ENCODE measurements at places on chromosomes 11 and 22.

GRCh38 chr11:123474994-123475393 lies 44.9 kb downstream of the GRAMD1B start:
- DNase-seq, result no peak

- DNase-seq, result no peak
Observed at GRCh38 chr11:44776551-44777208, 49.9 kb downstream of the TSPAN18 start.

DNA sequence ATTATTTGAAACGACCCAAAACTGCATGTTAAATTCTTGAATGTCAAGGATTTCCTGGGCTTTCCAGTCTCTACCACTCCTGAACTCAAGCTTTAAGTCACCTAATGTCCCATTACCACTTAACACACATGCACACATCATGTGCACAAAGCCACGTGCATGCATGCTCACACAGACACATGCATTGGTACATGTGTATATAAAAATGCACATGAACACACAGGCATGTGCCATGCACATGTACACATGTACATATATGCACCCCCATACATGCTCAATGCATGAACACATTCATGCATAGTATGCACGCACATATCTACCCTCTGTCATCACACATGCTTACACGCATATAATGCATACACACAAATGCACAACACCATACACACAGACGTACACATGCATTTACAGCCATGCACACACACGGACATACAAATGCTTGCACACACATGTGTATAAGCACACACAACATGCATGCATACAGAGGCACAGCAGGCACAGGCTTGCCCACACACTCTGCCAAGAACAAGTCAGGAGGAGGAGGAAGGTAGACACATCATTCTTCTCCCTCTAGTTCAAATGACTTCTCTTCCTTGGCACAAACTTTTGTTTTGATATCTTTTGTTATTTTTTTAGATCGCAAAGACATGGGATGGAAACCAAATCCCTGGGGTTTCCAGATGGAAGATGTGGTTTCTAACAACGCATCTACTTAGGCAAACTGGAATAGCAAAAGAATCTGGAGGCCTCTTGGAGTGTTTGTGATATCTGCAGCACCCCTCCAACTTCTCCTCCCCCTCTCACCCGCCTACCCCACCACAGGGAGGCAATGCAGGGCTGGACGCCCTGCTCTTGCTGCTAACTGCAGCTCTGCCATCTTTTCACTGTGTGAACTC lies 24.6 kb downstream of the RASD2 start:
- no peak for DNase-seq

- no peak for DNase-seq
Observed at GRCh38 chr11:116686866-116687265, 85.9 kb downstream of the BUD13 start.

- DNase-seq, result peak; percentile 25
Observed at GRCh38 chr11:22666688-22667439, 453 bp downstream of the GAS2 start.

GRCh38 chr11:10484461-10485180 lies 29.6 kb downstream of the AMPD3 start:
- DNase-seq, result no peak

GRCh38 chr11:61526229-61526628 lies 17.7 kb downstream of the LRRC10B start:
- no peak for DNase-seq

- no peak for DNase-seq
Observed at GRCh38 chr11:68411501-68411991, 49.0 kb upstream of the PPP6R3 start.

GRCh38 chr11:120558744-120559431 lies 47.3 kb downstream of the GRIK4 start:
- DNase-seq, result no peak

DNA sequence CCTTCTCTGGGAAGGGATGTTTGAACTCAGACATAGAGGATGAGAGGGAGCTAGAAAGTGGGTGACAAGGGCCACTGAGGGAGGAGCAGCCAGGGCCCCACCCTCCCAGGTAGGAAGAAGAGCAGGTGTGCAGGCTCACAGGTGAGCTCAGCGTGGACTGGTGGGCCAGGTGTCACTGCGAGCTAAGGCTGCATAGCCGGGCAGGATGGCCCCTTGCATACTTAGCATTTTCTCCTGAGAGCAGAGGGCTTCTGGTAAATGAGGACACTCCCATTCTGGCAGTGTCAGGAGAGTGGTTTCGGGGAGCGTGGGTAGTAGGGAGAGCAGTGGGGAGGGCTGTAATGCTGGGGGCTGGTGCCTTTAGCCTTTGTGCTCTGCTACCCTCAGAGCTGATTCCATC lies 843.4 kb downstream of the TBC1D22A start:
- no peak for DNase-seq

GRCh38 chr11:110455718-110456117 lies 26.0 kb downstream of the FDX1 start:
- DNase-seq, result no peak

- DNase-seq, result no peak
Observed at GRCh38 chr11:2709429-2709828, 9.6 kb upstream of the KCNQ1OT1 start.

GRCh38 chr11:68934666-68935065 lies 31.0 kb downstream of the IGHMBP2 start:
- DNase-seq, result no peak

GRCh38 chr11:33926671-33927552 lies 35.0 kb upstream of the LMO2 start:
- no peak for DNase-seq

- no peak for DNase-seq
Observed at GRCh38 chr22:20155330-20156041, 4.6 kb upstream of the CCDC188 start.

- DNase-seq, result no peak
Observed at GRCh38 chr11:119772641-119773415, 43.8 kb upstream of the NECTIN1 start.

DNA sequence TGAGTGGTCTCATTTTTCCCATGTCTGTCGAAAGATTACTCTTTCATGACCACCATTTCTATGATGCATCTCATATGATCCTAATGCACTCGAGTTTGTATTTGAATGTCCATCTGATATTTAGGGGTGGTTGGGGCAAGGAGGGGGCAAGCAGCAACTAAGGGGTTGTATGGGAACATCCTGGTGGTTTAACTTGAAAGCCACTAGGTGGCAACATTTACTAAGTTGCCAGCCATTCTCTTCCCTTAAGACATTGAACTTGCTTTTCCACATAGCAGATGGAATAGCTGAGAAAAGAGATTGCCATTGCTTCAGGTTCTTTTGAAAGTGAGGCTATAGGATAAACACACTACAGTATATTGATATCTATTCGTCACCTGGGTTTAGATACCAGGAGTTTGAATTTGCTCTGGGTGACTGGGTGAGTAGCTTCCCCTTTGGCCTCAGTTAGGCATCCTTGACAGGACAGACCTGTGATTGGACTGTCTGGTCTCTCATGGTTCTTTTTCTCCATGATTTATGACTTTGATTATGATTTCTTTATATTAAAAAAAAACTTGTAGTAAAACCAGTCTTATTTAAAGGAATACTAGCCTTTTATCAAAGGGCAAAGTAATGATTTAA lies 32.4 kb downstream of the NF2 start:
- no peak for DNase-seq

GRCh38 chr11:109062445-109062844 lies 359.5 kb upstream of the C11orf87 start:
- no peak for DNase-seq

- DNase-seq, result no peak
Observed at GRCh38 chr11:72899238-72899637, 85.0 kb downstream of the ATG16L2 start.

- no peak for DNase-seq
Observed at GRCh38 chr11:2849994-2850770, 35.4 kb downstream of the CDKN1C start.

DNA sequence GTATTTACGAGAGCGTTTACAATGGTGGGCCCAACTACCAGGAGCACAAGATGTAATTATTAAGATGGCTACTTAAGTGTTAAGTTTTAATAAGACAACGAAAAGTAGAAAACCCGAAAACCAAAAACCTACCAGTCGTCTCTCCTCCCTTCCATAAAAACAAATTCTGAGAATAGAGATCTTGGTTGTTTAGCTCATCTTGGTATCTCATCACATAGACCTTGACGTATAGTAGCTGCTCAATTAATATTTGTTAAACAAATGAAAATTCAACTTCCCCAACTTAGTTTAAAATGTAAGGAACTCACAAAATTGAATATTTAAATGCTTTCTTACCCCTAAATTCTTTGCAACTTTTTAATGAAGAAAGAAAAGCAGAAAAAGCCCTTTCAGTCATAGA lies 669 bp downstream of the KDM4D start:
- no peak for DNase-seq

- no peak for DNase-seq
Observed at GRCh38 chr11:102306817-102307726, 10.2 kb upstream of the BIRC3 start.

DNA sequence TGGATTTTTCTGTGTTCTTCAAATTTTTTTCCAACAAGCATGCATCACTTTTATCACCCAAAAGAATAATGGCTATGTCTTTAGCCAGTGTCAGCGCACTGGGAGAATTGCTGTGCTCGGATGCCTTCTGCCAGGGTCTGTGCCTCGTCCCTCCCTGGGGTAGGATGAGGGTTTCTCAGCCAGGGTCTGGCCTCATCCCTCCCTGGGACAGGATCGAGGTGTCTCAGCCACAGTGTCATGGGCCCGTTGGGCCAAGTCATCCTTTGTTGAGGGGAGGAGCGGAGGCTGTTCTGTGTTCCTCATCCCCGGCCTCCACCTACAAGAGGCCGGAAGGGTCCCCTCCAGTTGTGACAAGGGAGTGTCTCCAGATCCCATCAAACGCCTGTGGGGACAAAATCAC lies 22.7 kb downstream of the LINC01488 start:
- no peak for DNase-seq

GRCh38 chr22:20178075-20178914 lies 27.4 kb upstream of the CCDC188 start:
- DNase-seq, result no peak

DNA sequence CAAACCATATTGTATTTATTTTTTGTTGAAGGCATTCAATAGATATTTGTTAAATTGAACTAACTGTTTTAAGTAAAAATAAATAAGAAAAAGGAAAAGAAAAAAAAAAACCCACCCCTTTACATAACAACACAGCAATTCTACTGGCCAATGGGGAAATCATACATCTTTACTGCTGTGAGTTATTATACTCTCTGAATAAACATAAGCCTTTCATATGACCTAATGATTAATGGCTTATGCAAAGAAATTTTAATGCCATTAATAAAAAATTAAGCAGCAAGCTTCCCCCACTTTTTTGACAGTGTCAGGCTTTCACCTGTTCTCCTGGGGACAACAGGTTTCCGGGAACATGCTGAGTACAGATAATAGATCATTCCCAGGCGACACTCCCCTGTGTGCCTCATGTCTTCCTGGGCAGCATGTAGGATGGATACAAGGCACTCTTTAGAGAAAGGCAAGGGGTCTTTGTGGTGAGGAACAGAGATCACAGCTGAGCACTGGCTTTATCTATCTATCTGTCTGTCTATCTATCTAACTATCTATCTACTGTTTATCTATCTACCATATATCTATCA lies 676.0 kb downstream of the NTM start:
- DNase-seq, result no peak

- DNase-seq, result no peak
Observed at GRCh38 chr22:40853961-40854360, 2.5 kb downstream of the ST13 start.

DNA sequence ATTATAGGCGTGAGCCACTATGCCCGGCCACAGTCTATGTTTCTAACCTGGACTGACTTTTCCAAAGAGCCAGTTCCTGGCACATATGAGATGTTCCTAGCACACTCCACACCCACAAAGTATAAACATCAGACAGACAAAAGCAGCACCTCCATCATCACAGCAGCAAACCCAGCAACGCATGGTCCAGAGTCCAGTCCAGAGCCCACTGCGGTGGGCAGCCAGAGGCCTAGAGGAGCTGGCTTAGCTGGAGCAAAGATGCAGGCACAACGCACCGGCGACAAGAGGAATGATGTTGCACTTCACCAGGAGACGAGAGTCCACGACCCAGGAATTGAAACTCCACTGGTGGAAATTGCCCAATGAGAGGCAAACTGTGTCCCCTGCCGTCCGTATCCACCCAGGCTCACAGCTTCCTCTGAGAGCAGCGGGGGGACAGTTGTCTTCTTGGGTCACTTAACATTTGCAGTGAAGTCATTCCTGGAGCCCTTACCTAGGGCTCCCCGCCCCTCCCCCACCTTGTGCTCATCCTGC lies 36.6 kb downstream of the RPS6KA4 start:
- DNase-seq, result no peak

- DNase-seq, result no peak
Observed at GRCh38 chr11:62545437-62546243, 966 bp downstream of the AHNAK start.

GRCh38 chr11:101555366-101555765 lies 28.4 kb downstream of the TRPC6 start:
- DNase-seq, result no peak

- no peak for DNase-seq
Observed at GRCh38 chr11:98155696-98156095, 865.1 kb upstream of the CNTN5 start.

DNA sequence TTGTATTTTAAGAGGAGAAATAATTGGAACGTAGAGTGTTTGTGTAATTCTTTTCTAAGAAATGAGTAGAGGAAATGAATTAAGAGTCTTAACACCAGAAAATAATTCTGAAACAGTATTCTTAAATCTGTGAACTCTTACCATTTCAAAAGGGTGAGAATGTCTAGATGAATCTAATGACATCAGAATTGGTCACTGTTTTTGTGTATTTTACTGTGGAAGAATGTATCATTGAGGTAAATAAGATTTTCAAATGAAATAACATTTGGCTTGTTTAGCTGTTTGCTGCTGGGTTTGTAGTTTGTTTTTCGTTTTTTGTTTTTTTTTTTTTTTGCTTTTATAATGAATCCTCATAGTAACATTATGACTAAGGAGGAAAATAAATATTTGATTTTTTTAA lies 97.6 kb downstream of the EMSY start:
- DNase-seq, result no peak

DNA sequence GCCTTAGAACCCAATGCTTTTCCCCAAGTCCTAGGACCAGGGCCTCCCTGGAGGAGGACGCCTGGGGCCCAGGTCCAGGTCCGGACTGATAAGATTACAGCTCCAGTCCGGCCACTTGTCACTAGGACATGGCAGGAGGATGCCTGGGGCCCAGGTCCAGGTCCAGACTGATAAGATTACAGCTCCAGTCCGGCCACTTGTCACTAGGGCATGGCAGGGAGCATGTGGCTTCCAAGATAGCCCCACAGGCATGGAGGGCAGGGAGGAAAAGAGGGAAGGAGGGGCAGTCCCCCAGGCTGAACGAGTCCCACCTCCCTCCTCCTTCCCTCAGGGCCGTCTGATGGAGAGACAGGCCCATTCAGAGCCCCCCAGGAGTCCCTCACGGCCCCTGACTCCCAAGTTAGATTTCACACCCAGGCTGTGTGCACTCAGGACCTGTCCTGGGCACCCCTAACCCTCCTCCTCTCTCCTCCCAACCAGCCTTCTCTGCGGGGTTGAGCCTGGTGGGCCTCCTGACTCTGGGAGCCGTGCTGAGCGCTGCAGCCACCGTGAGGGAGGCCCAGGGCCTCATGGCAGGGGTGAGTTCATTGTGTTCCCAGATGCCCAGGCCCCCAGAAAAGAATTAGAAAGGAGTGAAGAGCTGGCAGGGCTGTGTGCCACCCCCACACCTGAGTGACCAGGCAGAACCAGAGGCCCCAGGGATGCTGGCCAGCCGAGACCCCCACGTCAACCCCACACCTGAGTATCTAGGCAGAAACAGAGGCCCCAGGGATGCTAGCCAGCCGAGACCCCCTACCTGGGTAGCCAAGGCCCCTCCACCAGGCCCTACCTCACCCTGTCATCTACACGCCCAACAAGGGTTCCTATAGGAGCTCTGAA lies 2.1 kb downstream of the TSPAN32 start:
- no peak for DNase-seq

GRCh38 chr22:39471381-39472141 lies 14.7 kb downstream of the MGAT3 start:
- DNase-seq, result no peak

Data from GM12891 (cell line).